ENCODE measurements at places on chromosomes 11 and 22. TPM values are rescaled to one million over a fixed set of nuclear protein-coding genes. Genes with fewer than 3 reads are reported as not detected.

DNA sequence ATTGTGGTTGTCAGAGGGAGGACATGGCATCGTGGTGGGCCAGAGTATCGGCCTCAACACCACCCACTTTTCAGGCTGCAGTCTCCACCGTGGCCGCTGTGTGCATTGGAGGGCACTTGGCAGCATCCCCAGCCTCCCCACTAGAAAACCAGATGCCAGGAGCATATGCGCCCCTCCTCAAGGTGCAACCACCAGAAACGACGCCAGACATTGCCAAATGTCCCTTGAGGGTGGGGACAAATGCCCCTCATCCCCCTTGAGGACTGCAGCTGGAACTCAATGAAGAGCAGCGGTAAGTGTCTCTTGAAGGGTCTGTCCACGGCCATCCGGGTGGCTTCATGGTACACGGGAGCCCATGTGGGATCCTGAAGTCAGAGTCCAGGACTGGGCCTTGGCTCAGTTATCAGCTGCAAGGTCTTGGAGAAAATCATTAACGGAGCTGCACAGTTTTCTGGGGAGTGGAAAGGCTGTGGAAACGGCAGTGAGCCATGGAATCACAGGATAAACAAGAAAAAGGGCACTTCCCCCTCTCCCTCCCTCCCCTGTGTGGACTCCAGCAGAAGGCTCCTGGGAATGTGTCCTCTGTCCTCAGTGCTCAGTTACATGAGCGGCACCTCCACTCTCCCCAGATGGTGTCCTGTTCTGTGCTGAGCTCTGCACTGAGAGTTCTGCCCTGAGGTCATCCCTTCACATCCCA is 324.4 kb upstream of the B3GAT1 start:
- no peak for DNase-seq
- no peak overlapping the region for H3K4me3 ChIP-seq
- no peaks in the 10 kb centered on the region for H3K27me3 ChIP-seq
- no peaks in the 10 kb centered on the region for H3K4me1 ChIP-seq
- no peak overlapping the region for H3K27ac ChIP-seq

NRXN2 gene
- total RNA-seq: 4.9 TPM

YIF1A gene
- 63.6 TPM for total RNA-seq

CASP12 gene
- total RNA-seq: 3.6 TPM

DNA sequence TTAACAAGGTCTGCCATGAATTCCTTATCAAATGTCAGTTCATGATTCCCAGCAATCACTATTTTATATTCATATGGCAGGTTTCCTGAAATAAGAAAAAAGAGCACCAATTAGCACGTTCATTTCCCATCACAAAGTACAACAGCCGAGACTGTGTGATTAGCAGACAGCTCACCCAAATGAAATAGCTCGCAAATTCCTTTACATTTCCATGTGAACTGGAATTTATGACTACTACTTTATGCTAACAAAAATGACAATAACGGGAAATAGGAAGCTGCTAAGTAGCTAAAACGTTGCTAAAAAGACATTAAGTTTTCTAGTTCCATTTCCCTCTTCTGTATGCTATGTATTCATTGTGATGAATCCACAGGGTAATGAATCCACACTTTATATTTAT is 90.7 kb downstream of the MPPED2 start:
- H3K27me3 ChIP-seq: no peaks in the 10 kb centered on the region
- no peak overlapping the region for H3K27ac ChIP-seq
- no peak overlapping the region for H3K4me3 ChIP-seq
- H3K36me3 ChIP-seq: no peaks in the 10 kb centered on the region
- H3K4me1 ChIP-seq: no peaks in the 10 kb centered on the region

APOA1 gene
- total RNA-seq: 16.8 TPM

DEFB131B gene
- not detected for total RNA-seq

DNA sequence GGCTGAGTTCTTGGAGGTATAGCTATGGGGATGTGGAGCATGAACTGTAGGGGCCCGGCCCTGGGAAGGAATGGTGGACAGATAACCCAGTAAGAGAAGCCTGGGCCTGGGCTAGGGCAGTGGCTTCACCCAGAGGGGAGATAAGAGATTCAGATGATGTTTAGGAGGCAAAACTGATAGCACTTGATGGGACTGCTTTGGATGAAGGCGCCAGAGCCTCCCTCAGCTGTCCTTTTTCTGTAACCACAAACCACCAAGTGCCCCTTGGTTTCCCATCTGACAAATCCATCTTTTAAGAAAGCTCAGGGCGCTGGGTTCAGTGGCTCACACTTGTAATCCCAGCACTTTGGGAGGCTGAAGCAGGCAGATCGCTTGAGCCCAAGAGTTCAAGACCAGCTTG is 23.4 kb downstream of the RELT start:
- H3K4me3 ChIP-seq: no peak overlapping the region
- no peaks in the 10 kb centered on the region for H3K4me1 ChIP-seq
- H3K36me3 ChIP-seq: no peaks in the 10 kb centered on the region
- DNase-seq: no peak

DNA sequence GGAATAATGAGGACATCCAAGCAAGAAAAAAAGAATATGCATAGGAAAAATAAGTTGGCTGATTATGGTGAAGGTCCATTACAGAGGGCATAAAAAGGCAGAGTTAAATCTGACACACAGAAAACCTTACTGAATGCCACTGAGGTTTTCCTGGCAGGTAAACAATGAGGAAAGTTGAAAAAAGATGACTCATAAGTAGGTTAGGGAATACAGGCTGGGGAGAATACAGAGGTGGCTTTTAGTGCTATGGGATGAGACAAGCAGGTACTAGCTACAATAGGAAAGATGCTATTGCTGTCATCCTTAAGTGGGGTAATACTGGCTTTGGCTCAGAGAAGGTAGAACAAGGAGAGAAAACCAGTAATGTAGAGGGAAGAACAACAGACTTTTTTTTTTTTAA is 44.7 kb downstream of the CSTF3 start:
- no peak overlapping the region for H3K4me3 ChIP-seq
- peaks cover 6% of the 10 kb centered on the region for H3K4me1 ChIP-seq
- no peaks in the 10 kb centered on the region for H3K27me3 ChIP-seq
- H3K27ac ChIP-seq: no peak overlapping the region
- H3K36me3 ChIP-seq: no peaks in the 10 kb centered on the region

MMP7 gene
- total RNA-seq: 105 TPM

MUC5B gene
- total RNA-seq: 11.4 TPM

DNA sequence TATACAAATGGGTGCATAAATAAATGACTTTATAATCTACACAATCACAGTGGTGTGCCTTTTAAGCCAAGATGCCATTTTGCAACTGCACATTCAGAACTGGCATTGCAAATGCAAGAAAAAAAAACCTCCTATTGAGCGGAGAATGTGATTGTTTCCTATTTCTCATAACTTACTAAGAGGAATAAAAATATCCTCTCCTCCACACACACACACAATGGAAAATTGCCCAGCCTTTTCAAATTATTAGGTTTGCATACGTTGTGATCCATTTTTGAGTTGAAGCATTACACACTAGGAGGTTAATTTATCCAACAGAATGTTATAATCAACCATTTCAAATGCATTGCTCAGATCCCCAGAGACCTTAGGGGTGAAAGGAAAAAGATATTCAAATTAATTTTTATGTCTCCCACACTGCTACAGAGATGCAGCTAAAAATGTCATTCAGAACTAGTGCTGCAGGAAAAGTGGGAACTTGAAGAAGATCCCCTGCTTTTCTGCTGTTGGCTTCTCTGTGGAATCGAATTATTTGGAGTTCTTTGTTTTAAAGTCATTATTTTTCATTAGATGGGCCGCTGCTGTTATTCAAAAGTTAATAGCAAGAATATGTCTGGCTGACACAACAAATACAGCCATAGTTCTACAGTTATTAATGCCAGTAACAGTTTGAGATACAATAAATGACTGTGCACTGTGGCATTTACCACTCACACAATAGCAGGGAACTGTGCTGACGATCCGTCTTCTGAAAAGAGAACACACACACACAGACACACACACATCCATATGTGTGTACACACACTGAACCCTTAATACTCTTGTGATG is 299.9 kb upstream of the ANO5 start:
- no peak overlapping the region for H3K4me3 ChIP-seq
- H3K36me3 ChIP-seq: no peaks in the 10 kb centered on the region
- no peak overlapping the region for H3K27ac ChIP-seq
- no peaks in the 10 kb centered on the region for H3K4me1 ChIP-seq

DNA sequence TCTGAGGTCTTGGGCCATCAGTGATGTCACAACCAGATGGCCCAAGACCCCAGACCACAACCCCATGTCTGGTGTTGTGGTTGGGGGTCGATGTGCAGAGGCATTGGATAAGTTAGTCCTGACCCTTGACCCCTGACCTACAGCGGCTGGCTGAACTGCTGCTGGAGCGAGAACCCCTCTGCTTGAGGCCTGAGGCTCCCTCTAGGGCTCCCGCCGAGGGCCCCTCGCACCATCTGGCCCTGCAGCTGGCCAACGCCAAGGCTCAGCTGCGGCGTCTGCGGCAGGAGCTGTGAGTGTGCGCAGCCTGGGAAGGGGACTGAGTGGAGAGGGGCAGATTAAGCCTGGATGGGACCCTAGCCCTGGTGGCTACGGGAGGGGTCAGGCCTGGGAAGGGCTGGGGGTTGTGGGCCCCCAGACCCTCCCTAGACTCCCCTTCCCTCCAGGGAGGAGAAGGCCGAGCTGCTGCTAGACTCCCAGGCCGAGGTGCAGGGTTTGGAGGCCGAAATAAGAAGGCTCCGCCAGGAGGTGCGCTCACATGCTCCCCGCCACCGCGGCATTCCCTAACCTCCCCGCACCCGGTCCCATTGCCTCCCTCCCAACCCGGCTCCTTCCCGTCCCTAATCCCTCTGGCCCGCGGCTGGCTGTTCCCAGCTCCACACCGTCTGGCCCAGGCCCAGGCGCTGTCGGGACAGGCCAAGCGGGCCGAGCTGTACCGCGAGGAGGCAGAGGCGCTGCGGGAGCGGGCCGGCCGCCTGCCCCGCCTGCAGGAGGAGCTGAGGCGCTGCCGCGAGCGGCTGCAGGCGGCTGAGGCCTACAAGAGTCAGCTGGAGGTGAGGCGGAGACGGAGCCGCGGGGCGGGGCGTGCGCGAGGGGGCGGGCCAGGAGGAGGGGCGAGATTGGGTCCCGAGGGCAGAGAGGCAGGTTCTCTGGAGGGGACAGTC is 2.1 kb downstream of the CCDC88B start:
- no peaks in the 10 kb centered on the region for H3K27me3 ChIP-seq
- no peak overlapping the region for H3K4me3 ChIP-seq
- peak overlapping the region; percentile 84 for H3K27ac ChIP-seq
- DNase-seq: peak; percentile 96
- peaks cover 11% of the 10 kb centered on the region for H3K4me1 ChIP-seq
- H3K36me3 ChIP-seq: no peaks in the 10 kb centered on the region

GRCh38 chr22:36860821-36861659 is at the start of gene NCF4:
Gene NCF4 (plus strand): TSS chr22:36861006. CDS start chr22:36861172, 166 bp downstream.
- no peaks in the 10 kb centered on the region for H3K27me3 ChIP-seq
- no peaks in the 10 kb centered on the region for H3K36me3 ChIP-seq
- no peaks in the 10 kb centered on the region for H3K4me1 ChIP-seq
- peak; percentile 84 for DNase-seq

GRCh38 chr22:41401781-41402648 is 20.3 kb downstream of the TEF start:
- peak overlapping the region; percentile 80 for H3K27ac ChIP-seq
- H3K4me1 ChIP-seq: peaks cover 27% of the 10 kb centered on the region
- no peak overlapping the region for H3K4me3 ChIP-seq
- H3K27me3 ChIP-seq: no peaks in the 10 kb centered on the region

DNA sequence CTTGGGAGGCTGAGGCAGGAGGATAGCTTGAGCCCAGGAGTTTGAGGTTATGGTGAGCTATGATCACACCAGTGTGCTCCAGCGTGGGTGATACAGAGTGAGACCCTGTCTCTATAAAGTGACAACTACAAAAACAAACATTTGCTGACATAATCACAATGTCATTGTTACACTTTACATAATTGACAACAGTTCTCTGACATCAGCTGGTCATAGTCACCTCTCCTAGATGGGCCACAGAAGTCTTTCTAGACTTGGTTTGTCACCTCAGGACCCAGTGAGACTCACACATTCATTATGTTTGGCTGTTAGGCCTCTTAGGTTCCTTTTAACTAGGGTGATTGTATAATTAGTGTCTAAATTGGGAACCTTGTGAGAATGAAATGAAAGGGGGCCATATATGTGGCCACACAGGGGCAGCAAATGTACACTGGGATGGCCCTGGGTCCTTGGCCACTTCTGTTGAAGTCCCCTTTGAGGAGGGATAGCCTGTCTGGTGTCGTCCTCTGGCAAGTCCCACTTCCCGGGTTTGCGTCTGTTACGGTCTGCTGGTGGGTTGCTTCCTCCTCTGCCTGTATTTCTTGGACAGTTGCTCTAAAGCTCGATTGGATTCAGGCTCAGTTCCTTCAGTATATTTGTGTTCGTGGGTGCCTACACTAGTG is 5.8 kb upstream of the PPIL2 start:
- H3K27me3 ChIP-seq: no peaks in the 10 kb centered on the region
- no peaks in the 10 kb centered on the region for H3K36me3 ChIP-seq
- DNase-seq: no peak
- peaks cover 10% of the 10 kb centered on the region for H3K4me1 ChIP-seq

GRCh38 chr22:37560608-37561211 is 430 bp downstream of the CDC42EP1 start:
- no peaks in the 10 kb centered on the region for H3K36me3 ChIP-seq
- DNase-seq: peak; percentile 74

DENND6B gene
- 7.3 TPM for total RNA-seq

DNA sequence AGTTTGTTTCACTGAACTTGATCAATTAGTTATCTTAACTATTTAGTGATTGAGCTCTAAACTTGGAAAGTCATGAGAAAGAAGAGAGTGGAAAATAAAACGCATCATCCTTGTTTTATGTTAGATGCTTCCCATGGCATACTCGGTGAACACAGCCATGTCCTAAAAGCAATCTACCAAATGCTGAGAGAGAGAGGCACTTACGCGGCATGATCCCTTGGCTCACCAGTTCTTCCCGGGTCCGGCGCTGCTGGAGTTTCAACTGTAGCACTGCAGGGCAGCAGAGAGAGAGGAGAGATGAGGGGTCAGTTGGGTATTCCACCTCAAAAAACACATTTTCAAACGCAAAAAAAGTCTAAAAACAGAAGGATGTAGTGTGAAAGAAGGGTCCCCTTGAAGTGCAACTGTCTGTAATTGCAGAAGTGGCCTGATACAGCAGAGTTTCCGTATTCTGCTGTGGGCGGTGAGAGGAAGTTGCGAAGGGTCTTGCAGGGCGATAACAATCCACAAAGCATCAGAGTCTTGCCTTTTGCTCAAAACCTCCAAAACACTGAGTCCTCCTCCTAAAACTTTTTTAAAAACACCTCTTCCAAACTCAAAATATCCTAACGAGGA is 92.7 kb downstream of the SGSM3 start:
- no peaks in the 10 kb centered on the region for H3K4me1 ChIP-seq
- H3K27ac ChIP-seq: no peak overlapping the region
- peak; percentile 22 for DNase-seq
- H3K4me3 ChIP-seq: no peak overlapping the region

BRD1 gene
- total RNA-seq: 36.9 TPM

MMP13 gene
- not detected for total RNA-seq

DNA sequence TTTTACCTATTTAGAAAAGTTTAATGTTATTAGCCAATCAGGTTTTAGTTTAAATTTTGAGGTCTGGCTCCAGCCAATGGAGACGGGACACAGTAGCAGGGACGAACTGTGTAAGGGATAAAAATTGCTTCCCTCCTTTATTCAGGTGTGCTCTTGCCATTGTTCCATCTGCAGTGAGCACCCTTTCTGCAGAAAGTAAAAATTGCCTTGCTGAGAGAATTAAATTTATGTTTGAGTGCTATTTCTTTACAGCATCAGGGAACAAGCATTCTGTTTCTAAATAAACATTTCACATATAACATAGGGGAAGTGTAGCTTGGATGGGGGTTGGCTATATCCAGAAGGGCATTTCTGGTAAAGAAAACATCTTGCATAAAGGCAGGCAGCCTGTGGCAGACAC is 36.4 kb upstream of the ZNRF3 start:
- no peak overlapping the region for H3K27ac ChIP-seq
- no peak for DNase-seq
- no peaks in the 10 kb centered on the region for H3K27me3 ChIP-seq
- no peaks in the 10 kb centered on the region for H3K4me1 ChIP-seq

TMPRSS13 gene
- 4.9 TPM for total RNA-seq

All from body of pancreas (tissue), 4 donors.